ENCODE measurements at places on chromosomes 7 and 10.

- H3K4me3 ChIP-seq = no peak overlapping the region
- DNase-seq = no peak
- no peaks in the 10 kb centered on the region for H3K36me3 ChIP-seq
These were observed 201.7 kb downstream of the PLXDC2 start for GRCh38 chr10:20017961-20018360.

- H3K4me1 ChIP-seq = no peaks in the 10 kb centered on the region
- no peak for DNase-seq
- H3K36me3 ChIP-seq = no peaks in the 10 kb centered on the region
- no peak overlapping the region for H3K27ac ChIP-seq
- H3K4me3 ChIP-seq = no peak overlapping the region
These were observed 442.1 kb upstream of the FOXK1 start for GRCh38 chr7:4240042-4240441.

- peaks cover 20% of the 10 kb centered on the region for H3K27me3 ChIP-seq
- no peak overlapping the region for H3K4me3 ChIP-seq
- no peak overlapping the region for H3K27ac ChIP-seq
- no peaks in the 10 kb centered on the region for H3K36me3 ChIP-seq
- no peaks in the 10 kb centered on the region for H3K4me1 ChIP-seq
- DNase-seq = no peak
These were observed 4.9 kb upstream of the ZNF467 start for GRCh38 chr7:149778327-149778637.

- H3K4me1 ChIP-seq = no peaks in the 10 kb centered on the region
- H3K36me3 ChIP-seq = peaks cover 50% of the 10 kb centered on the region
- H3K27me3 ChIP-seq = no peaks in the 10 kb centered on the region
- no peak overlapping the region for H3K4me3 ChIP-seq
- DNase-seq = no peak
These were observed 18.9 kb downstream of the ZNF680 start for GRCh38 chr7:64544010-64544409.

- no peaks in the 10 kb centered on the region for H3K4me1 ChIP-seq
- no peaks in the 10 kb centered on the region for H3K36me3 ChIP-seq
- no peak for DNase-seq
- H3K27ac ChIP-seq = no peak overlapping the region
These were observed 877.9 kb downstream of the KCNMA1 start for GRCh38 chr10:76759681-76760080.

GRCh38 chr10:96664563-96664962, 55.8 kb downstream of the PIK3AP1 start:
- H3K36me3 ChIP-seq = no peaks in the 10 kb centered on the region
- H3K27ac ChIP-seq = no peak overlapping the region
- DNase-seq = no peak

DNA sequence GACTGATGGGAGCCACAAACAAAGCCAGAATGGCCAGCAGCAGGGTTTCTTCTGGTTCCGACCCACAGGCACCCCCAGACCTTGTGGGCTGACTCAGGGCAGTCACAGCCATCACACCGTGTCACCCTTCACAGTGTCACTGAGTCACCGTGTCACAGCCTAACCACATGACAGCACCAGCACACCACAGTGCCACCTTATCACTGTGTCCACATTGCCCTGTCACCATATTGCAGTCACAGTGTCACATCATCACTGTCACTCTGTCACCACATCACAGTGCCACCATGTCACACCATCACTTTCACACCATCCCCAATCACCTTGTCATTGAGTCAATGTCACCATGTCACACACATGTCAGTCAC, 77.0 kb downstream of the OAT start:
- no peaks in the 10 kb centered on the region for H3K4me1 ChIP-seq
- no peaks in the 10 kb centered on the region for H3K36me3 ChIP-seq
- H3K4me3 ChIP-seq = no peak overlapping the region
- no peak overlapping the region for H3K27ac ChIP-seq
- no peaks in the 10 kb centered on the region for H3K27me3 ChIP-seq

DNA sequence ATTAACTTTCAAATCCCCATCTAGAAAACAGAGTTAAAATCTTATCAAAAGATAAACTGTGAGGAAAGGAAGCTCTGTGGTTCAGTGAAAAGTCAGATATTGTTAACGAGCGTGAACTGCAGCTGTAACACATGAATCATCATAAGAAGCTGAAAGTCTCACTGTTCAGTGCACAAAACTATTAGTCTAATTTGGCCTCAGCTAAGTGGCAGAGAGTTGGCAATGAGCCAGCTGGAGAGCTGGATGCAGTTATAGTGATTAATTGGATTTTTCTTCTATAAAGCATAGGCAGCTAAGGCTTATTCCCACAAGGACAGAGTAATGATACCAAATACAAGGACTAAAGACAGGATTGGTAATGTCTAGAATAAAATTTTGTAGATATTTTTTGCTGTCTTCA, 101.1 kb upstream of the ABCB5 start:
- H3K4me3 ChIP-seq = no peak overlapping the region
- H3K36me3 ChIP-seq = no peaks in the 10 kb centered on the region
- no peak for DNase-seq
- H3K27me3 ChIP-seq = no peaks in the 10 kb centered on the region

DNA sequence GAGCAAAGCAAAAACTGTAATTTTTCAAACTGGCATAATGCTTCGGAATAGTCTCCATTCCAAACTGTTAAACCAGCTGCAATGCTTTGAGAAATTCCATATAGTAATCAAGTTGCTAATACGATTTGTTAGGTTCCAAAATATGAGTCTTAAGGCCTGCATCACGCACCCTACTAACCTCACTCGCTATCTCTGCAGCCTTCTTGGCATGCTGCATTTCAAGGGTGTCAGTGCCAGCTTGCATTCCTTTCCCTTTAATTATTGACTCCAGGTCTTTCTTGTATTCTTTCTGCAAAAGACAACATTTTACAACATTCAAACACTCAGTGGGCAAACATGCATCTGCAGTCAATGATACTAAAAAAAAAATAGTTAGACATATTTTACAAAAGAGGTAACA, 61.8 kb downstream of the NEBL start:
- H3K4me3 ChIP-seq = no peak overlapping the region
- H3K4me1 ChIP-seq = no peaks in the 10 kb centered on the region
- H3K36me3 ChIP-seq = peaks cover 34% of the 10 kb centered on the region
- H3K27ac ChIP-seq = no peak overlapping the region

- H3K36me3 ChIP-seq = peaks cover 23% of the 10 kb centered on the region
- H3K4me1 ChIP-seq = no peaks in the 10 kb centered on the region
- no peaks in the 10 kb centered on the region for H3K27me3 ChIP-seq
- no peak for DNase-seq
These were observed 582.2 kb downstream of the SORCS1 start for GRCh38 chr10:106582291-106582690.

GRCh38 chr10:101901340-101901739, 57.7 kb upstream of the KCNIP2 start:
- peaks cover 38% of the 10 kb centered on the region for H3K4me1 ChIP-seq
- no peak overlapping the region for H3K27ac ChIP-seq
- no peaks in the 10 kb centered on the region for H3K36me3 ChIP-seq
- no peak overlapping the region for H3K4me3 ChIP-seq
- no peaks in the 10 kb centered on the region for H3K27me3 ChIP-seq
- DNase-seq = peak; percentile 71

DNA sequence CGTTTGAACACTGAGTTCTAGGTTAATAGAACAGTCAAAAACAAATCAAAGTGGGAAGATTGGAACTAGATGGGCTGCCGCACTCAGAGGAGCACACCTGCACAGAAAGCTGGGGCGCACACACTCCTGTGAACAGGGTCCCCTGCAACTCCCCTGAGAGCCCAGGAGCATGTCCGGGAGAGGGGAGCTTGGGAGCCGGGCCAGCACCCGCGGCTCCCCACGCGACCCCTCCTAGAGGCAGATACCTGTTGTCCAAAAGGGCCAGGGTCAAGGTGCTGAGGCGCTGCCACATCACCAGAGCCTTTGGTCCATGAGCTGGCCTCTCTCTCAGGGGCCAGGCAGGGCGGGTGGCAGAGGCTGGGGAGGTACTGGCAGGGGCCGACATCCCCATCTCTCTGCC, 5.6 kb downstream of the NKX6-2 start:
- peaks cover 40% of the 10 kb centered on the region for H3K27me3 ChIP-seq
- DNase-seq = no peak
- no peak overlapping the region for H3K4me3 ChIP-seq
- no peaks in the 10 kb centered on the region for H3K4me1 ChIP-seq

GRCh38 chr7:55275291-55276200, 89.6 kb upstream of the LANCL2 start:
- no peak overlapping the region for H3K4me3 ChIP-seq
- H3K27ac ChIP-seq = no peak overlapping the region
- H3K36me3 ChIP-seq = no peaks in the 10 kb centered on the region

GRCh38 chr10:35420044-35420443, 83.7 kb downstream of the CCNY start:
- H3K27me3 ChIP-seq = no peaks in the 10 kb centered on the region
- H3K4me1 ChIP-seq = peaks cover 4% of the 10 kb centered on the region
- H3K36me3 ChIP-seq = no peaks in the 10 kb centered on the region
- no peak overlapping the region for H3K4me3 ChIP-seq

GRCh38 chr10:127962205-127962604, 55.3 kb downstream of the PTPRE start:
- DNase-seq = no peak
- no peak overlapping the region for H3K4me3 ChIP-seq
- no peaks in the 10 kb centered on the region for H3K27me3 ChIP-seq
- no peaks in the 10 kb centered on the region for H3K4me1 ChIP-seq
- no peaks in the 10 kb centered on the region for H3K36me3 ChIP-seq
- H3K27ac ChIP-seq = no peak overlapping the region

- DNase-seq = no peak
- no peaks in the 10 kb centered on the region for H3K36me3 ChIP-seq
These were observed 101.2 kb upstream of the MKLN1 start for GRCh38 chr7:131226514-131226865.

GRCh38 chr7:36945612-36946400, 221.5 kb upstream of the AOAH start:
- DNase-seq = no peak
- no peaks in the 10 kb centered on the region for H3K27me3 ChIP-seq
- H3K4me3 ChIP-seq = no peak overlapping the region
- H3K36me3 ChIP-seq = no peaks in the 10 kb centered on the region
- no peak overlapping the region for H3K27ac ChIP-seq

DNA sequence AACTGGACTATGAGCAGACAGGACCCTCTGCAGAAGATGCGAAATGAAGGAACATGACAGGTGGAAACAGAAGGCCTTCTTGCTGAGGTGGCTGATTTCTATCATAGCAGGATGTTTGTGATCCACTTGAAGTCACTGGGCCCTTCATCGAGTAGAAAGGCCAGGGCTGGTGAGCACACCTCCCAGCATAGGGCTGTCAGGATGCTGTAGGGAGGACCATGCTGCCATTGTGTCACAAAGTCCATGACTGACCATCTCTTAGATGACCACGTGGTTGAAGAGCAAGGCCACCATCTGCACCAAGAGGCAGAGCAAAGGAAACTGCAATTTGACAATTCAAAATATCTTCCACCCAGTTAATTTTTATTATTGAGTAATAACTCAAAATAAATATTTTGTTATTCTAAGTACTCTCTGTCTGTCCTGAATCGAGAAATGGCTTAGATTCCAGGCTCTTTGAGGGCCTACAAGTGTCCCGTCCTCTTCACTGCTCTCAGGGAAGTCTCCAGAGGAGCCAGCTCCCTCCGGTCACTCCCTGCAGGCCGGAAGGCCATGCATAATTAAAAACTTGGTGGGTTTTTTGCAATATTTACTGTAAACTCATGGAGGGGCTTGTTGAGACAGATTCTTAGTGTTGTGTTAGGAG, 249.3 kb upstream of the ZMIZ1 start:
- H3K36me3 ChIP-seq = no peaks in the 10 kb centered on the region
- no peaks in the 10 kb centered on the region for H3K27me3 ChIP-seq
- no peak overlapping the region for H3K4me3 ChIP-seq
- H3K4me1 ChIP-seq = no peaks in the 10 kb centered on the region

GRCh38 chr7:66306243-66306642, 101.1 kb downstream of the TPST1 start:
- DNase-seq = no peak
- no peaks in the 10 kb centered on the region for H3K27me3 ChIP-seq
- no peak overlapping the region for H3K27ac ChIP-seq
- H3K4me3 ChIP-seq = peak overlapping the region; percentile 10
- no peaks in the 10 kb centered on the region for H3K36me3 ChIP-seq
- peaks cover 33% of the 10 kb centered on the region for H3K4me1 ChIP-seq

DNA sequence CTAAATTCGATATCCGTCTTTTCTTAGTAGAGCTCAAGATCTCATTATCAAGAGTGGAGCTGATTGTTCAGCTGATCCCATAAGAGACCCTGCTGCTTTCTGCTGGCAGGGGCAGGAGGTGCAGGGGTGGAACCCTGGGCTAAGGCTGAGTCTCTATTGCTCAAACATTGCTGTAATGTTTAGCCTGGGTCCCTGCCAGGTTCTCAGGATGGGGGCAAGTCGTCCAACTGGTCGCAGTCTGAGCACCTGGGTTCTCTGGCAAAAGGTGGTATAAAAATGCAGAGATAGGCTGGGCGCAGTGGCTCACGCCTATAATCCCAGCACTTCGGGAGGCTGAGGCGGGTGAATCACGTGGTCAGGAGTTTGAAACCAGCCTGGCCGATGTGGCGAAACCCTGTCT, 62.0 kb upstream of the NRBF2 start:
- H3K27me3 ChIP-seq = no peaks in the 10 kb centered on the region
- no peaks in the 10 kb centered on the region for H3K36me3 ChIP-seq
- no peak for DNase-seq
- no peak overlapping the region for H3K27ac ChIP-seq

DNA sequence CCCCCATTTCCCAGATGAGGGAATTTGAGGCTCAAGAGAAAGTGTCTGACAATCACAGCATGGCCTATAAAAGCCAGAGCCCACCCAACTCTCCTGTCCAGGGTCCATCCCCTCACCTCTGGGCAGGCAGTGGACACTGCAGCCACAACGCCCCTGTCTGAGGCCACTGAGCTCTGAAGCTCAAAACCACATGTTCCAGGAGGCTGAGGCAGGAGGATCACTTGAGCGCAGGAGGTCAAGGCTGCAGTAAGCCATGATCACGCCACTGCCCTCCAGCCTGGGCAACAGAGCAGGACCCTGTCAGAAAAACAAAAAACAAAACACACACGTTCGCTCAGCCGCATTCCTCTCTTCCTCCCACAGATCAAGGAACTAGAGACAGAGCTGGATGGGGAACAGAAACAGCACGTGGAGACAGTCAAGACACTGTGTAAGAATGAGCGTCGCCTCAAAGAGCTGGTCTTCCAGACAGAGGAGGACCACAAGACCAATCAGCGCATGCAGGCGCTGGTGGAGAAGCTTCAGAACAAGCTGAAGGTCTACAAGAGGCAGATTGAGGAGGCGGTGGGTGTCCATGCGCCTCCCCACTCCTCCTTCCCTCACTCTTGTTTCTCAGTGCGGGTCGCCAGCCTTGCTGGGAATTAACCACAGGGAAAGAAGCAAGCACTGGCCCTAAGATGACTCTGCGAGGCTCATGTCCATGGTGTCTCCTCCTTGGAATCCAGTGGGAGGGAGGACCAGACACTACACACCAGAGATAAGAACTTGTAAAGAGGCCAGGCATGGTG, 20.0 kb upstream of the ARPC1A start:
- H3K36me3 ChIP-seq = no peaks in the 10 kb centered on the region
- no peaks in the 10 kb centered on the region for H3K27me3 ChIP-seq
- no peaks in the 10 kb centered on the region for H3K4me1 ChIP-seq

DNA sequence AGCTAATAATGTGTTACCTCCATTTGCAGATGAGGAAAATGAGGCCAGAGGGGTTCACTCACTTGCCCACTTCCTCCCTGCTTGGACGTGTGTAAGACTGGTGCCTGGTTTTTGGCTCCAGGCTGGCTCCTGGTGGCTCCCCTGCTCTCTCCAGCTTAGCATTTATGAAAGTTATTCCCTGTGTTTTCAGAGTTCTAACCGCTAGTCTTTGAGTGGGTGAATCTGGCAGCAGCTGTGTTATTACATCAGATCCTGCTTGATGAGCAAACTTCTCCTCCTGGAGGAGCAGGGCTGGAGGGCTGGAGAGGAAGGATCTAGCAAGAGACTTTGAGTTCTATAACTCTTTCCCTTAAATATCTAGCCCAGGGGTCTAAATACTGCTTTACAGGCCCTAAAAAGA, 80.9 kb upstream of the AGBL3 start:
- H3K4me1 ChIP-seq = peaks cover 7% of the 10 kb centered on the region
- H3K27ac ChIP-seq = no peak overlapping the region
- peaks cover 9% of the 10 kb centered on the region for H3K36me3 ChIP-seq
- H3K27me3 ChIP-seq = no peaks in the 10 kb centered on the region
- DNase-seq = no peak

Data from endodermal cell (in vitro differentiated cells).